RWPE2 (cell line): ENCODE measurements at places on chromosomes 7 and 10.

DNA sequence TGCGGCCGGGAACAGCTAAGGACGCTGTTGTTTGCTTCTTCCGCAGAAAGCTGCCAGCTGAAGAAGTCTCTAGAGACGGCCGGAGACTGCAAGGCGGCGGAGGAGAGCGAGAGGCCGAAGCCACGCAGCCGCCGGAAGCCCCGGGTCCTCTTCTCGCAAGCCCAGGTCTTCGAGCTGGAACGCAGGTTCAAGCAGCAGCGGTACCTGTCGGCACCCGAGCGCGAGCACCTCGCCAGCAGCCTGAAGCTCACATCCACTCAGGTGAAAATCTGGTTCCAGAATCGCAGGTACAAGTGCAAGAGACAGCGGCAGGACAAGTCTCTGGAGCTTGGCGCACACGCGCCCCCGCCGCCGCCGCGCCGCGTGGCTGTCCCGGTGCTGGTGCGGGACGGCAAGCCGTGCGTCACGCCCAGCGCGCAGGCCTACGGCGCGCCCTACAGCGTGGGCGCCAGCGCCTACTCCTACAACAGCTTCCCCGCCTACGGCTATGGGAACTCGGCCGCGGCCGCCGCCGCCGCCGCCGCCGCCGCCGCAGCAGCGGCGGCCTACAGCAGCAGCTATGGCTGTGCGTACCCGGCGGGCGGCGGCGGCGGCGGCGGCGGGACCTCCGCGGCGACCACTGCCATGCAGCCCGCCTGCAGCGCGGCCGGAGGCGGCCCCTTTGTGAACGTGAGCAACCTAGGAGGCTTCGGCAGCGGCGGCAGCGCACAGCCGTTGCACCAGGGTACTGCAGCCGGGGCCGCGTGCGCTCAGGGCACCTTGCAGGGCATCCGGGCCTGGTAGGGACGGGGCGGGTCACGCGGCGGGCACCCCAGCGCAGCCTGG lies 2.4 kb downstream of the NKX2-3 start:
- no peak for DNase-seq

DNA sequence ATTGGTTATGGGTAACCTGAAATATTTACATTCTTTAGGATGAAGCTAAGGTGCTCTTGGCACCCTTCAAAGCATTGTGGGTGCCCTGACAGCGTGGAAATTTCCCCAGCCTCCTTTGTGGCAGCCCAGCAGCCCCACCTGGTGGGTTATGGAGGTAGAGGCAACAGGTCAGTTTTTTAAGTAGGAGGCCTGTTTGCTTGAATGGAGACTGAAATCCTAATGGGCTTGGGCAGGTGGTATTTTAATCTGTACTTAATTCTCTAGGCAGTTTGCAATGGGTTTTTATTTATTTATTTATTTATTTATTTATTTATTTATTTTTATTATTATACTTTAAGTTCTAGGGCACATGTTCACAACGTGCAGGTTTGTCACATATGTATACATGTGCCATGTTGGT lies 139.4 kb downstream of the EPC1 start:
- no peak for DNase-seq

- no peak for DNase-seq
Measured at GRCh38 chr7:135843214-135843613, 94.6 kb upstream of the FAM180A start.

- no peak for DNase-seq
Measured at GRCh38 chr7:111083413-111083812, 7.5 kb upstream of the LRRN3 start.

GRCh38 chr10:4982764-4983226 lies 19.6 kb downstream of the AKR1C1 start:
- no peak for DNase-seq
